Kidney capillary endothelial cell (primary cell): ENCODE measurements at places on chromosomes 1 and 21.

DNA sequence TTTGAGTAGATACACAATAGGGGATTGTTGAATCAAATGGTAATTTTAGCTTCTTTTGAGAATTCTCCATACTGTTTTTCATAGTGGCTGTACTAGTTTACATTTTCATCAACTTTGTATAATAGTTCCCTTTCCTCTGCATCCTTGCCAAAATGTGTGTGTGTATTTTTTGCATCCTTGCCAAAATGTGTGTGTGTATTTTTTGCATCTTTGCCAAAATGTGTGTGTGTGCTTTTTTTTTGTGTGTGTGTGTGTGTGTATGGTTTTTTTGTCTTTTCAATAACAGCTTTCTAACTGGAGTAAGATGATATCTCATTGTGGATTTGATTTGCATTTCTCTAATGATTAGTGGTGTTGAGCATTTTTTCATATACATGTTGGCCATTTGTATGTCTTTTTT, 105.4 kb downstream of the ATP6V1G3 start:
- DNase-seq = no peak

DNA sequence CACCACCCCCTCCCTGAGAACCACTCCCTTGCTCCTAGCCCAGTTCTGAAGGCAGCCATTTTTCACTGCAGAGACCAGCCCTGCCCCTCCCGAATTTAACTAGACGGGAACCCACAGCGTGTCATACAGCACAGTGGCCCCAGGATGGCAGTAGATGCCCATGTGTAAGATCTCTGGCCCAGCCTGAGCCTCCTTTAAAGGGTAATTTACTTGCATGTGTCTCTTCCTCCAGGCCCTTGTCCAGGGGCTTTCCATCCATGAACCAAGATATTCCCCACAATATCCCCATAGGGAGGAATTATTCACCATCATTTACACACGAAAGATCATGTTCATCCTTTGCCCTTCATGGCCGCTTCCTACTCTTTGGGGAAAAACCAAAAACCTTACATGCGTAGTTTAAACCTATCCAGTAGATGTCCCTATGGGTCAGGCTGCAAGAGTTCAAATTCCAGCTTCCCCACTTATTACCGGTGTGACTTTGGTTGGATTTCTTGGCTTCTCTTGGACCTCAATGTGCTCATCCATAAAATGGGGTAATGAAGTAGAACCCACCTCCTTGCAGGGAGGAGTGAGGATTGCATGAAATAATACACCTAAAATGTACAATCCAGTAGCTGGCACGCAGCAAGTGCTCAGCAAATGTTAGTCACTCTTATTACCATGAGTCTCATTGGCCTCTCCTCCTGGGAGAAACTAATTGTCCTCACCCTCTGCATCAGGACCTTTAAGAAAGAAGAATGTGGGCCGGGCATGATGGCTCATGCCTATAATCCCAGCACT, 4.0 kb upstream of the LACTBL1 start:
- DNase-seq = peak; percentile 79

DNA sequence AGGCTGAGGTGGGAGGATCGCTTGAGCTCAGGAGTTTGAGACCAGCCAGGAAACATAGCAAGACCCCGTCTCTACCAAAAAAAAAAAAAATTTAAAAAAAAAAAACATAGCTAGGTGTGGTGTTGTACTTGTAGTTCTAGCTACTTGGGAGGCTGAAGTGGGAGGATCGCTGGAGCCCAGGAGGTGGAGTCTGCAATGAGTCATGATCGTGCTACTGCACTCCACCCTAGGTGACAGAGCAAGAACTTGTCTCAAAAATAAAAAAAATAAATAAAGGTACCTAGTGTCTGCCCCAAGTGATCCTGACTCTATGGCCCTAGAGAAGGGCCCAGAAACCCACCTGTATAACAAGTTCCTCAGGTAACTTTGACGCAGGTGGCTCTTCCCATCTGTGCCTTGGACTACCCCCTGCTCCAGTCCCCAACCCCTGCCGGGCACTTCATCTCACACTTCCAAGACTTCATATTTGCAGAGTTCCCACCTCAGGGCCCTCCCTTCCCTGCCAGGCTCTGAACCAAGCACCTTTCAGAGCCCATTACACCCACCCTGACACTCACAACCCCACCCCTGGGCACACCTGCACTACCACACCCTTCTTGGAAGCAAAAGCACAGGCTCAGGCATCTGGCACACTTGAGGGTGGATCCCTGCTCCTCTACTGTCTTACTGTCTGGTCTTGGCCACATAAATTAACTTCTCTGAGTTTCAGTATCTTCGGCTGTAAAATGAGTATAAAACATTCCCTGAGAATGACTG, 80.2 kb upstream of the KLHDC7A start:
- no peak for DNase-seq

GRCh38 chr1:224545571-224545970, 70.5 kb upstream of the CNIH3 start:
- no peak for DNase-seq

DNA sequence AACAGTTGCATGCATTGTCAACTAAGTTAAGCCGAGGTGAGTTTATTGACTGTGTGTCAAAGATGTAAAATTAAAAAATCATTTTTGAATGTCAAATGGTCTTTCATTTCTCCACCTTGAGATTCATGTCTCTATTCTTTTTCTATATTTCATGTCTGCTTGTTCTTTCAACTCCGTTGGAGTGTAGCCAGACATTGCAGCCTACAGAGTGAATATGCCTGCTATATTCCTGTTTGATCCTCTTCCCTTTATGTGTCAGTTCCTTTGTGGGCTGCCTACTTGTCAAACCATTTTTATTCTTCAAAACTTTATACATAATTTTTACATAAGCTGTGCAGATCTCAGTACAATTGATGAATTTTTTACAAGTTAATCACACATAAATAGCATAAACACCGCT, 1325.8 kb upstream of the PRMT6 start:
- DNase-seq = no peak

- peak; percentile 33 for DNase-seq
Measured at GRCh38 chr1:1669468-1670440, 10.9 kb upstream of the CDK11B start.

DNA sequence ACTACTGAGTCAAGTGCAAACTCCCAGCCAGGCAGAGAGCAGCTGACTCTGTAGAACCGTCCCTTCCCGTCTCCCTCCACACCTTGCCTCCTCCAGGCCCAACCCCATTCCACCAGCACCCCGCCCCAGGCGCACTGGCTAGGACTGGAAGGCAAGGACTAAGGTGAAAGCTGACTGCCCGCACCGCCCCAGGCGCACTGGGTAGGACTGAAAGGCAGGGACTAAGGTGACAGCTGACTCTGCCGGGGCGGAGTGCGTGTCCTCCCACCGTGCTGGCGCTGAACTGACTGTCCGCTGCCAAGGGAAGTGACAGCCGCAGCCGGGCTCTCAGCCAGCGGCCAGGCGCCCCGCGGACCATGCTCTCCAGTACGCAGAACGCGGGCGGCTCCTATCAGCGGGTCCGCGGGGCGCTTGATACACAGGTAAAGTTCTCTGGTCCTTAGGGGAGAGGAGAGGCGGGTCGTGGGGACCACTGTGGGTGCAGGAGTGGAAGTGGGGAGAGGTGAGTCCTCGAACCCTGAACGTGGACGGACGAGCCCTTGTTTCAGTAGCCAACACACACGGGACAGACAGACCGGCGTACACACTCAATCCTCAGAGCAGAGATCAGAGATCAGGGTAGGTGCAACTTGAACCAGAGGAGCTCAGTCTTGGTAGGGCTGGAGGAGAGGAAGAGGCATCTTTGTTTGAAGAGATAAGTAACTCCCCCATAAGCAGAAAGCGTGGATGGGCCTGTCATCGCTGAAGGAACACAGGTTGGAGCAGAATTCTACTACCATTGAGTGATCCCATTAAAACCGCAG, 58.0 kb downstream of the RBM11 start:
- DNase-seq = no peak

- DNase-seq = no peak
Measured at GRCh38 chr1:98781906-98782305, 120.4 kb downstream of the SNX7 start.

DNA sequence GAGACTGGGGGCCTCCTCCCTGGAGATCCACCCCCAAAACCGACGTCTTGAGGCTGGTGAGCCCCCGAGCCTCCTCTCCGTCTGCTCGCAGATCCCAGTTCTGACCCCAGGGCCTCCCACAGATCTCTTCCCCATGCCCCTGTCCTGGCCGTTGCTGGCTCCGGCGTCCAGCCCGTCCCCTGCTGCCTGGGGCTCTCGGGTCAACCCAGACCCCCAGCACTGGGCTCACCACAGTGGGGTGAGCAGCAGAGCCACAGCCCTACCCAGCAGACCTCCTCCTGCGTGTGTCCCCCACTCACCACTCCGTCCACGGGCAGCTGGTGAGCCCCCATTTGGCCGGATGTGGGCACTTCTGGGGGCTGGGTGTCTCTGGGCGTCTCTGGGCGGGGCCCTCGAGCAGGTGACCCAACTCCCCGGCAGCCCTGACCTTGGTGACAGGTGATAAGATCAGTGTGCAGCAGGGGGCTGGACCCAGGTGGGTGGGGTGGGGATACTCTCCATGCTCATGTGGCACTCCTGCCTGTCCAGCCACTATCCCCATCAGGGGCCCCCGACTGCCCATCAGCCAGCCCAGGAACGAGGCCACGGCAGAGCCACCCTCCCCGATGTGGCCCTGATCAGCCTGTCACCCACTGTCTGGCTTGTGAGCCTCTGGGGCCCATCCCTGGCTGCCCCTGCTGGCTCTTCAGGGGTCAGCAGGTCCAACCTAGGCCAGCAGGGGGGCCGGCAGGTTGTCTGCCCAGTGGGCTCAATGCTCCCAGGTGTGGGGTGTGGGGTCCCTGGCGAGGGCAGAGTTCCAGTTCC, 709 bp downstream of the TNFRSF14 start:
- DNase-seq = no peak

- no peak for DNase-seq
Measured at GRCh38 chr1:6424619-6425593, at the start of gene ESPN. TSS of gene ESPN (plus strand) at chr1:6424776. CDS start at chr1:6424956, 180 bp downstream.
